ENCODE measurements at places on chromosomes 1 and 21.
A peak's percentile ranks its signal among the peaks of the same experiment; 100 is the strongest.

DNA sequence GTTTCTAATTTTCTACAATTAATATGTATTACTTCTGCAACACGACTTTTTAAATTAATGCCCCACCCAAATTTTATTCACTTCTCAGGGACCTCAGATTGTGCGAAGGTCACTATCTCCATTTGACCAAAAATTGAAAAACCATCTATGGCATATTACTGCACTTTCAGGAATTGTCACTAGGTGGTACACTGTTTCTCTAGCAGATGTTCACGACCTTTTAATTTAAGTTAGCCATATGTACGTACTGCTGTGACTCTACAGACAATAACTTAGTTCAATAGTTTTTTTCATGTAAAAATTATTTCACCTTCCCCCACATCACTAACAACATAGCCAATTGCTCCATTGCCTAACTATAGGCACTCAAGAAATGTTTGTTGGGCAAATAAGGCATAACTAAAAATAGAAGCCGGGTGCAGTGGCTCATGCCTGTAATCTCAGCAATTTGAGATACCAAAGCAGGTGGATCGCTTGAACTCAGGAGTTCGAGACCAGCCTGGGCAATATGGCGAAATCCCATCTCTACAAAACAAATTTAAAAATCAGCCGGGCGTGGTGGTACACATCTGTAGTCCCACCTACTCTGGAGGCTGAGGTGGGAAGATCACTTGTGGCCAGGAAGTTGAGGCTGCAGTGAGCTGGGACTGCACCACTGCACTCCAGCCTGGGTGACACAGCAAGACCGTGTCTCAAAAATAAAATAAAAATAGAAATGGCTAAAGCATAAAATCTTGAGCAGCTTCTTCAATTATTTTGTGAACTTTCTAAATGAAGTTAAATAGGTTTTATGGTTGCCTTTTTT is 75.7 kb upstream of the PKN2 start:
- peak; percentile 11 for DNase-seq

GRCh38 chr21:46594276-46594675 is 10.6 kb downstream of the S100B start:
- no peak for DNase-seq

DNA sequence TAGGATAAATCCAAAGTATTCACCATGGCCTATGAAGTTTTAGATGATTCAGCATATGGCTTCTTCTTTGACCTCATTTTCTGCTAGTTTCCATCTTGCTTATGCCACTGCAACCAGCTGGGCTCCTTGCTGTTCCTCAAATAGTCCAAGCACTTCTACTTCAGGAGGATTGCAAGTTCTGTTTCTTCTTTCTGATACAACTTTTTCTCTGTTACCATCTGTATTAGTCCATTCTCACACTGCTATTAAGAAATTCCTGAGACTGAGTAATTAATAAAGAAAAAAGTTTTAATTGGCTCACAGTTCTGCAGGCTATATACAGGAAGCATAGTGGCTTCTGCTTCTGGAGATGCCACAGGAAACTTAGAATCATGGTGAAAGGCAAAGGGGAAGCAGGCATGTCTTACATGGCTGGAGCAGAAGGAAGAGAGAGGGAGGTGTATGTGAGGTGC is 20.3 kb downstream of the PTGS2 start:
- DNase-seq, result peak; percentile 61

- no peak for DNase-seq
These were observed 16.9 kb upstream of the PWP2 start for GRCh38 chr21:44090325-44090724.

GRCh38 chr1:51729824-51730301 is 113.0 kb downstream of the OSBPL9 start:
- peak; percentile 40 for DNase-seq

GRCh38 chr1:19059773-19060172 is 103.3 kb upstream of the IFFO2 start:
- DNase-seq, result no peak

DNA sequence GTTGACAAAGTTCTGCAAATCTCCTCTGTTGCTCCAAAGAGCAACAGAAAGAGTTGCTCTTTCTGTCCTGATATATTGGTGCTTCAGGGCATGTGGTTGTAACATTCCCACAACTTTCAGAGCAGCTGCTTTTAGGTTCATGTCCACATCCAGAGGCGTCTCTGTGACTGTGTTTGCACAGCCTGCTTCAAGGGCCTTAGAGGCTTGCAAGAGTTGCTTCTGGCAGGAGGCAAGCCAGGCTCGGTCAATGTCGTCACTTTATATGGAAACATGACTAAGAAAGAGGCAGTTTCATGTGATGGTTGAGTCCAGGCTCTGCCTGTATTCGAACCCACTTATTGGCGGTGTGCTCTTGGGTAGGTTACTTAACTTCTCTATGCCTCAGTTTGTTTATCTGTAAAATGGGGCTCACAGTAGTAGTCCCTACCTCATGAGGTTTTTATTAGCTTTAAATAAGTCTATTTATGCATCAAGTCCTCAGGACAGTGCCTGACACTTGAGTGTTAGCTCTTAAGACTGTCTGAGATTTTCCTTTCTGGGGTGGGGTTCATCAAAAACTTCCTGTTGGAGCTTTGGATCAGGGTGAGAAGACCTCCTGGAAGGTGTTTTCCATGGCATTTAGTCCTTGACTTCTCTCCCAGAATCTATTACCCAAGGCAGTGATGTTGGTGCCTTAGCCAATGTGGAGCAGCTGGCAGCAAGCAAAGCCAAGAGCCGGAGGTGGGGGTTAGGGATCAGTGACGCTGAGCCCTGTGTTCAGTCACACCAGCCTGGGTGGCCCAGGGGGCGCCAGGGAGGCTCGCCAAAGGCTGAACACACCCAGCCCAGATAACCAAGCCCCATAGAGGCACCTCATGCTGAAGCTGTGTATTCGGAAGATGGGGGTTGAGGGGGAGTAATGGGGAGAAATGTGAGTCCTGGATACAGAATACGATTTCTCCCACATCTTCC is 18.9 kb downstream of the LHX4 start:
- no peak for DNase-seq

DNA sequence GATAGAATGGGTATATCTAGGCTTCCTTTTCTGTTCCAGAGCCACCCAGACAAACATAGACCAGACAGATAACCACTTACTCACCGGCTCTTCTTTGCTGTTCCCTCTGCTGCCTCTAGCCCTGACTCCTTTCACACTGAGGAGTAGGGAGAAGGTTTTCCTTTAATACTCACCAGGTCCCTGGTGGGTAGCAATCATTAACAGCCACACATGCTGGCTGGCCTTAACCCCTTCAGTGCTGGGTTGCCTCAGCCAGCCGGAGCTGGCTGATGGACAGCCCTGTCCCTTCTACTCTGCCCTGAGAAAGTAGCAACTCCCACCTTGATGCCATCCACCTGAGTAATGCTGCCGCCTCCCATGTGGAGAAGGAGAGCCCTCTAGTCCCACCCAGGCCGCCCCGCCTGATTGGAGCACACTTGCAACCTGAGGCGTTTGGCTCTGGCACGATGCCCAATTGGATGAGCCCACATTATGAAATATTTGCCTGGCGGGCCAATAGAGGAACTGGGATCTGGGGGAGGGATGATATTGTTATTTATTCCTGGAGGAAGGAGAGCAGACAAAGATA is 71.6 kb downstream of the PLEKHA6 start:
- peak; percentile 56 for DNase-seq

DNA sequence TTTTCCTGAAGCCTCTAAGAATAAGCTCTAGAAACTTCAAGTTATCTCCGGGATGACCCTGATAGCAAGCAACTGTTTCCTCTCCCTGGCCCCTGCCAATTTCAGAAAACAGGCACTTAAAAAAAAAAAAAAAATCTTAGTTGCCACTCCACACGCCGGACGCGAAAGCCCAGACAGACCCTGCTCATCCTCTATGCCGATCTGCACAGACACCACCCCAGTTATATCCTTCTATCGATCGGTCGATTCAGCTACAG is 1.7 kb downstream of the ANP32E start:
- no peak for DNase-seq

GRCh38 chr1:2125350-2126211 is 69.0 kb downstream of the FAAP20 start:
- no peak for DNase-seq

GRCh38 chr1:109290137-109290536 is 7.2 kb upstream of the PSRC1 start:
- DNase-seq, result no peak

DNA sequence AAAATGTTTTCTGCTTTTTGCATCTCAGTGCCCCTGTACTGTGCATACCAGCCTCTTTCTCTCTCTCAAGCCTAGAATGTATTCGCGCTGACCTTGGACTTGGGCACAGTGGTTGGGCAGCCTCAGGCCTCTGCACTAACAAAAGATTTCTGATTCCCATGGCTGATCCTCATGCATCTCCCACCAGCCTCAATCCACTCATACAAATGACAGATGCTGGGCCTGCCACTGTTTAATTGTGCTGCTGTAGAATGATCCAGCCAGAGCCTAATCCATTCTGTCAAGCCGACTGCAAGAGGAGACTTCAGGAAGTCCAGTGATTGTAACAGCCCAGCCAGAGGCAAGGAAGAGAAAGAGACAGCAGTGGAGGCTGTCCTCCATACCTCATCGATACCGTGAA is 180.8 kb downstream of the ASTN1 start:
- DNase-seq, result no peak

DNA sequence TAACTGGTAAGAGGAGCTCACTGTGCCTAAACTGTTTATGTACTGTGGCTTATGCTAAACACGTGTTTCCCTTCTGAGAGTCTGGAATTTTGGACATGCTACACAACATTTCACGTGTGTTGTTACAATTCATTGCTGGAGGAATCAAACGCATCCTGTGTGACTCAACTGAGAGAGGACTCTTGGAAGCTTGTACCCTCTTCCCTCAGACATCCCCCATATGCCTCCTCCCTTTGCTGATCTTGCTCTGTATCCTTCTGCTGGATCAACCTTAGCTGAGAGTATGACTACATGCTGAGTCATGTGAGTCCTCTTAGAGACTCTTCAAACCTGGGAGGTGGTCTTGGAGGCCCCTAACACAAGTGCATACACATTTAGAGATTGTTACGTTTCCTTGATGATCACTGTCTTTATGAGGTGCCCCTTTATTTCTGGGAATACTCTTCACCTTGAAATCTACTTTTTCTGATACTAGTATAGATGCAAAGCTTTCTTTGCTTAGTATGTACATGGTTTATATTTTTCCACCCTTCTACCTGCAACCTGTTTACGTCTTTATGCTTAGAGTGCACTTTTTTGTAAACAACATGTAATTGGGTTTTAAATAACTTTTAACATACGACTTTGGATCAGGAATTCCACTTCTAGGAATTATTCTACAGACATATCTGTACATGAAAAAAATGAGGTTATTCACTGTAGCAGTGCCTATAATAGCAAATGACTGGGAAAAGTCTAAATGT is 8.7 kb downstream of the NPHP4 start:
- no peak for DNase-seq

DNA sequence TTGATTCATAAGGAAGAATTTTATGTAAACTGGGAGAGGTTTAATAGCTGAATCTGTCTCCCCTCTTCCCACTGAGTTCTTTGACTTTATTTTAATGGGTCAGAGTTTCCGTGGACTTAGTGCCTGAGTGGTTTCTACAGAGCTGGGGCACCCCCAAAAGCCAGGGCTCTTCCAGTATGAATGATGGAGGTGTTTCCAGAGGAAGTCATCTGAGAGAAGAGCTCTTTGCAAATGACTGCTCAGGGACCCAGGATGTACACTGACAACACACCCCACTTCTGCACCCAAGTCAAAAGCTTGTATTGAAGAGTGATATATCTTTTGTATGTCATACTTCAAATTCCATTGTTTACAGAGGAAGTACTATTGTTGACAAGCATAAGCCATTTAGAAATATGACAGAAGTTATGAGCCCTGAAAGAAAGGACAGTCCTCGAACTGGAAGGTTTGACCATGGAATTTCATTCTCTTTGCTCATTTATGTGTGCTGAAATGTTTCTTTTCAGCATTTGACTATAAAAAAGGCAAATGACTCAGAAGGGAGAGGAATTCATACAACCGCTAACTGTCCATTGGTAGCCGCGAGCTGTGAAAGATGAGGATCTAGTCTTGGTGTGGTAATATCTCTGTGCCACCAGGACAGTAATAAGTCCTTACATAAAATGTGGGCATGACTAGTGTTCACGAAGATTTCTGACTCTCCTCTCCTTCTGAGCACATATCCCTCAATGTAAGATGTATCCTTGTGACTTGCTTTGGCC is 25.4 kb upstream of the LMX1A start:
- no peak for DNase-seq

DNA sequence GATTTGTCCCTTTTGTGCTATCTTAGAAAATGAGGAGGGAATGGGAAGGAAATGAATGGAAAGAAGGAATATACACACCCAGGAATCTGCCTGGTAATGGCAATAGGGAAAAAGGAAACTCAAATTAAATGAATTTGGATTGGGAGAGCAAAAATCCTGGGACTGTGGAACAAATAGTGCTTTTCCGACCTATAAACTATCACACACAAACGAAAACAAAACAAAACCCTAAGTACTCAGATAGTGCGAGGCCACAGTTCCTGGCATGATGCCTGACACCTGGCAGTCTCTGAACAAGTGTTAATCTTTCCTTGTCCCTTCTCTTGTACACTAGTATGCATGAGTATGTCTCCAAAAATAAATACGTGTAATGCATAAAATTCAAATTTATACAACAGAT is 319.8 kb upstream of the SPAG17 start:
- no peak for DNase-seq

GRCh38 chr1:235011599-235012435 is 116.8 kb downstream of the TOMM20 start:
- DNase-seq, result peak; percentile 94

GRCh38 chr1:64967381-64967780 is 1.0 kb upstream of the JAK1 start:
- no peak for DNase-seq

GRCh38 chr1:175888996-175889395 is 145.6 kb upstream of the TNR start:
- no peak for DNase-seq

- peak; percentile 99 for DNase-seq
These were observed 70.3 kb downstream of the SERINC2 start for GRCh38 chr1:31483012-31483946.

GRCh38 chr1:171142416-171143385 is 42.4 kb upstream of the FMO2 start:
- no peak for DNase-seq

GRCh38 chr1:116679828-116680628 is 12.5 kb upstream of the IGSF3 start:
- DNase-seq, result no peak

- no peak for DNase-seq
These were observed 73.5 kb downstream of the RRAGC start for GRCh38 chr1:38786040-38786436.

- DNase-seq, result no peak
These were observed 17.7 kb downstream of the MATN1 start for GRCh38 chr1:30705698-30706097.

DNA sequence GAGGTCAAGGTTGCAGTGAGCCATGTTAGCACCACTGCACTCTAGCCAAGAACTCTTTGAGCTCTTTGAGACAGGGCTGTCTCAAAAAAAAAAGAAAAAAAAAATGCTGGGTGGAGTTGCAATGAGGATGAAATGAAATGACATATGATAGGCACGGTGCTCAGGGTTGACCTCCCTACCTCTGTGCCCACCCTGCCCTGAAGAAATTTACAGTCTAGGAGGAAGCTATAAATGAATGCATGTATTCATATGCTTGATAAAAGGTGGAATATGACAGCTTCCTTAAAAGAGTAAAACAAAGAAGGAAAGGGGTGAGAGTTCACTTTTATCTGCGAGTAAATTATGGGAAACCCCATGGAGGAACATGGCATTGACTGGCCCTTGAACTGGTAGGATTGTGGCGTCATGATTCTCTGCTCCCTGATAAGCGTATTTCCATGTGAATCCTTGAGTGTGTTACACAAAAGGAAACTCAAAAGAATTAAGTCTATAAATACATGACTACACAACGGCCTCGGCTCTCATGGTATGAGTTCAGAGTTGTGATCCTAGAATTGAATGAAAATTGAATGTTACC is 59.0 kb upstream of the RAVER2 start:
- no peak for DNase-seq
